ENCODE measurements at places on chromosomes 6 and 20.

- DNase-seq = no peak
Measured at GRCh38 chr20:47208534-47209174, 147.8 kb downstream of the ZMYND8 start.

GRCh38 chr6:114085211-114085610, 114.3 kb upstream of the HDAC2 start:
- peak; percentile 81 for DNase-seq

DNA sequence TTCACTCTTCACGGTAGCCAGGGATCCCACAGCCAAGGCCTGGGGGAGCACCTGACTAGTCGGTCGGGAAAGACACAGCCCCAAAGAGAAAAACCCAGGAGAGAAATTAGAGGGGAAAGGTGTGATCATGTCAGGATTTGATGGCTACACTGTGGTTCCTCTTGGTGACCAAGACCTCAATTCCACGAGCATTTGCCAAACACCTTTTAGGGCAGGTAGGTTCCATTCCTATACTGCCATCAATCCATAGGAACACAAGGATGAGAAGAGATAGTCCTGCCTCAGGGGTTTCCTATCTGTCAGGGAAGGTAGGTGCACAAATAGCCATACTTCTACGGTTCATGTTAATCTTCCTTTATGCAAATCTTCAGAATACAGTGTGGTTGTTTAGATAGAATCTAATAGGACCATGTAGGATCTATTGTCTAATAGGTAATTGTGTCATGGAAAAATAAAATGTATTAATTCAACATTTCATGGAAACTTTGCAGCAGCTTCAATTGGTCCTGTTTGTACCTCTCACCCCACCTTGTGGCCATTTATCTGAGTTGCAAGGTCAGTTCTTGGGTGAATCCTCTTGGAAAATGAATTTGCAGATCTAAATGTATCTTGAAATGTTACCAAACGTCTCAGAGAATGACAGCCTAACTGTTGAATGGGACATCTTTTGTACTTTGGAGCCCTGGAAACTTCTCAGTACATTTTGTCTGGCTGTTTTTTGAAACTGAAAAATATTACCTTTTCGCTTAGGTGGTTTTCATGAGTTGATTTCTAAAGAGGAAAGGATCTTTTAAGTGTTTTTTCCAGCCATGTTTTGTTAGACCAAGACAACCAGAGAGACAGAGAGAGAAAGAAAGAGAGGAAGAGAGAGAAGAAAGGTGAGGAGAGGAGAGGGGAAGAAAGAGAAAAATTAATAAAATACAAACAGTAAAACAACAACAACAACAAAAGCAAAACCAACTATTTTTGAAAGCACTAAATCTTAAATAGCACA, 33.7 kb upstream of the IYD start:
- peak; percentile 42 for DNase-seq

DNA sequence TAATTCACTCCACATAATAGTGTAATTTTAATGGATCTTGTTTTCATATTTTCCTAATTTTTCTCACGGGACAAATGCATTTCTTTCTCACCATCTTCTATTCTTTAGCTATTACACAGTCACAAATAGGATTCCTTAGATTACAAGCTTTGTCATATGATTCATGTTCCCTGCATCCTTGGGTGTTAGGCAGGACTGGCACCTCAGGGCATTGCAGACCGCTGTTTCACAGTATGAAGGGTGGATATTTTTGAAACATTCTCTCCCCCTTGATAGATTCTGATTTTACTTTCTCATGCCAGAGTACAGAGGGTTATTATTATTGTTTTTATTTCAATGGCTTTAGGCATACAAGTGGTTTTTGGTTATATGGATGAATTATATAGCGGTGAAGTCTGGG, 602.5 kb downstream of the PHF3 start:
- DNase-seq = no peak

DNA sequence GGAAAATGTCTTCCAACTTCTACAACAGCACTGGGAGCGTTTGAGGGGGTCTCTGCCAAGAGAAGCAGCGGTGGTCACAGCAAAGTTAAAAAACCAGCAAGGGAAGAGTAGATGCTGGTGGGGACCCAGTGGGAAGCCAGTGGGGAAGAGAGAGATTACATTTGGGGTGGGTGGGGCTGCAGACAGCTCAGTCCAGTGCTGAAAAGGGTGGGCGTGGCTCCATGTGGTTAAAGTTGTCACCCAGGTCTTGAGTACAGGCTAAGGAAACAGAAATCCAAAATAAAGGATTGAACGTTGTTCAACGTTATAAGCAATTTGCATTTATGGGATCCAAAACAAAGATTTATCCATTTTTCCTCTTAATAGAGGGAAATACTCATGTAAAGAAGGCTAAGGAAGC, 106.3 kb upstream of the LY86 start:
- DNase-seq = no peak

- DNase-seq = no peak
Measured at GRCh38 chr6:112618849-112619248, 271.7 kb downstream of the RFPL4B start.

GRCh38 chr6:25564943-25565342, 87.1 kb upstream of the SCGN start:
- DNase-seq = no peak

GRCh38 chr6:55617272-55617671, 38.3 kb upstream of the HMGCLL1 start:
- peak; percentile 9 for DNase-seq

GRCh38 chr6:147278891-147279290, 74.7 kb downstream of the STXBP5 start:
- DNase-seq = no peak

GRCh38 chr6:56852260-56853010, 102.5 kb upstream of the BEND6 start:
- DNase-seq = no peak

DNA sequence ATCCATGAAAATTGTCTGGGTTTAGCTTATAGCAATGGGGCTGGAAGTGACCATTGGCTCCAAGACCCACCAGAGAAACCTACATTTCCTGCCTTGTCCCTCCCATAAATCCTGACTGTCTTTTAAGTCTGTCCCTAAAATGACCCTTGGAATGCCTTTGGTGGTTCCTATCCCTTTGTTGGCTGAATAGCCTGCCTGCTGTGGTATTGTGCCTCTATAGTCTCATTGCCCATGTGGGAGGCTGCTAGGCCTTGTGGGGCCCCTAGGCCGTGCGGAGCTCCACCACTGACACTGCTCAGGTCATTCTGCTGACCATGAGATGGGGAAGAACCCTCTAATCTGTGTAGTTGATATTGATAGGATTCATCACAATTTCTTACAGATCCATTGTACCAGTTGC, 43.3 kb downstream of the SCP2D1 start:
- DNase-seq = no peak

DNA sequence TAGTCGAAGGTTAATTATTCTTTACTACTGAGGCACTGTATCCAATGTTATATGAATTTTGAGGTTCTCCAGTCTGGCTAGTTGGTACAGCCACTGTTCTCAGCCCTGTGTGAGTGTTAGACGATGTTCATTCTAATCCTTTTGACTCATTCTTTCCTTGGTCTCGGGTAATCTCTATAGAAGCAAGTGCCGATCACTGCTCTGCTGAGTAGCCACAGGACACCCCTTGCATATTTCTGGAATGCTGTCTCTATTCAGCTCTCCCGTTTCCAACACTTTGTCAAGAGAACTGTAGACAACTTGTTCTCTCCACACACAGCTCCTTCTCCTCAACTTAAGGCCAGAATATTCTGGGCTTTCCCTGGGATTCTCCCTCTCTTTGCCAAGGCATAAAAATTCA, 42.4 kb upstream of the PLCB1 start:
- DNase-seq = no peak

DNA sequence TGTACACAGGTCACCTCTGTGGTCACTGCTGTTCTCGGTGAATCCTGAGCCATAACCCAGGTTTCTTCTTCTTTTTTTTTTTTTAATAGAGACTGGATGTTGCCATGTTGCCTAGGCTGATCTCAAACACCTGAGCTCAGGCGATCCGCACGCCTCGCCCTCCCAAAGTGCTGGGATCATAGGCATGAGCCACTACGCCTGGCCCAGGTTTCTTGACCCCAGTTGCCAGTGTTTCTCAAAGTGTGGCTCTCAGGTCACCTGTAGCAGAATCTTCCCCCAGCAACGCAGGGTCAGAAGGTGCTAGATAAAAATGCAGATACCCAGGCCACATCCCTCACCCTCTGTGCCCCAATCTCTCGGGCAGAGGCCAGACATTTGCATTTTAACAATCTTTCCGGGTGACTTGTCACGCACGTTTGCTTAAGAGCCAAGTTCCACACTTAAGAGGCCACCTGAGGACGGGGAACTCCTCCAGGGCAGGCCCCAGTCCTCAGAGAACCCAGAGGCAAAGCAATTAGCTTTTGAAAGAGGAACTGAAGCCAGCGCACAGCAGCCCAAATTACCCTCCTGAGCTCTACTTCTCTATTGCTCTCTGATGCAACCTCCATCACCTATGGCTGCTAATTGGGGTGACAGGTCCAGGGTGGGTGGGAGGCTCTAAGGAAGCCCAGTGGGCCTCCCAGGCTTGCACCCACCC, 81.8 kb downstream of the NFATC2 start:
- DNase-seq = no peak

DNA sequence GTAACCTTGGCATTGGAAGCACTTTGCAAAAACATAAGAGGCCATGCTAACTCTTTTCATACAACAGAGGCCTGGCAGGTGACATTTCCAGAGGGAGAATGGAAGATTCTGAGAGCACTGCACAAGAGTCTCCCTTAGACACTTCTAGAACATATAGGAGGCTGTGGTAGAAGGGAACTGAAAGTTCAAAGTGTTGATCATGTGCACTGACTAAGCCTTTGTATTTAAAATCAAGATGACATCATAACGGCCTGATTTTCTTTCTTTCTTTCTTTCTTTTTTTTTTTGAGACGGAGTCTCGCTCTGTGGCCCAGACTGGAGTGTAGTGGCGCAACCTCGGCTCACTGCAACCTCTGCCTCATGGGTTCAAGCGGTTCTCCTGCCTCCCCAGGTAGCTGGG, 26.8 kb upstream of the DNAAF9 start:
- no peak for DNase-seq

- no peak for DNase-seq
Measured at GRCh38 chr6:160767647-160768019, 65.6 kb downstream of the PLG start.

DNA sequence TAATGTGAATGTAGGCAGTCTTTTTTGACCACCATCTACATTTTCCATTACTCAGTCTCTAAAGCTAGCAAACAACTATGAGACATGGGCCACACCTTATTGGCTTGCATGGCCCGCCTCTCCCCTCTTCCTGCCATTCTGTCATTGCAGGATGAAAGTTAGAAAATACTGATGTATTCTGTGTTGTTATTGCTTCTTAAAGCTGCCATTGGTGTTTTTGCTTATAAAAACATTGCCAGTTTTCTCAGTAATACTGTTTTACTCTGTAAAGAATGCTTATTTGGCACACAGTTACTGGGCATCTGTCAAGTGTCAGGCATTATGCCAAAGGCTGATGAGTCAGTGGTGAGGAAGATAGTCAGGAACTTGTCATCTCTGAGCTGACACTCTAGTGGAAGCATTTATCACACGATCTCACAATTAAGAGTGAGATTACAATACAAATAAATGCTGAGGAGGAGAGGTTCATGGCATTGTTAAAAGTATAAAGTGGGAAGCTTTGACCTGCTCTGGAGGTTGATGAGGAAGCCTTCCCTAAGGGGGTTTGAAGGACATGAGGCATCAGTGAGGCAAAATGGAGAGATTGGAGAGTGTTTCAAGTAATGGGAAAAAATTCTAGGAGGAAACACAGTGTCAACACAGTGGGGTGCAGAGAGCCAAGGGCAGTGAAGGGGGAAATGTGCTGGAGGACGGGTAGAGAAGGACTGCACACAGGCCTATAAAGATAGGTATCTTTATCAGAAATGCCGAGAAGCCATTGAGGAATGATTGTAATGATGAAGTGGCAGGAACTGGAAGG, 14.7 kb downstream of the KLHL32 start:
- DNase-seq = peak; percentile 8

- no peak for DNase-seq
Measured at GRCh38 chr6:24440897-24441598, 38.3 kb downstream of the MRS2 start.

GRCh38 chr20:21609221-21609620, 95.4 kb upstream of the NKX2-2 start:
- no peak for DNase-seq

GRCh38 chr6:20583444-20583800, 49.2 kb downstream of the CDKAL1 start:
- DNase-seq = no peak

DNA sequence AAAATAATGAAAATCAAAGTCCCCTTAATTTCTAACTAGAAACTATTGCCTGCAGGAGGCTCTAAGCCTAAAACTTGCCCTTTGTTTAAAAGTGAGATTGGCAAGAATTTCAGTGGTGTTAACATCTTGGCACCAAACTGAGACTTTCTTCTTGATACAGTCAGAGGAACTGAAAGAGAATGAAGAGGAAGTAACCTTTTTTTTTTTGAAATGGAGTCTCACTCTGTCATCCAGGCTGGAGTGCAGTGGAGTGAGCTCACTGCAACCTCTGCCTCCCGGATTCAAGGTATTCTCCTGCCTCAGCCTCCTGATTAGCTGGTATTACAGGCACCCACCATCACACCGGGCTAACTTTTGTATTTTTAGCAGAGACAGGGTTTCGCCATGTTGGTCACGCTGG, 3.6 kb downstream of the DOP1A start:
- no peak for DNase-seq

- peak; percentile 40 for DNase-seq
Measured at GRCh38 chr6:138088326-138088762, 18.9 kb downstream of the PERP start.

- peak; percentile 81 for DNase-seq
Measured at GRCh38 chr6:27145731-27146455, 101.6 kb upstream of the PRSS16 start.

GRCh38 chr6:44667668-44668390, 280.3 kb downstream of the CDC5L start:
- DNase-seq = no peak

DNA sequence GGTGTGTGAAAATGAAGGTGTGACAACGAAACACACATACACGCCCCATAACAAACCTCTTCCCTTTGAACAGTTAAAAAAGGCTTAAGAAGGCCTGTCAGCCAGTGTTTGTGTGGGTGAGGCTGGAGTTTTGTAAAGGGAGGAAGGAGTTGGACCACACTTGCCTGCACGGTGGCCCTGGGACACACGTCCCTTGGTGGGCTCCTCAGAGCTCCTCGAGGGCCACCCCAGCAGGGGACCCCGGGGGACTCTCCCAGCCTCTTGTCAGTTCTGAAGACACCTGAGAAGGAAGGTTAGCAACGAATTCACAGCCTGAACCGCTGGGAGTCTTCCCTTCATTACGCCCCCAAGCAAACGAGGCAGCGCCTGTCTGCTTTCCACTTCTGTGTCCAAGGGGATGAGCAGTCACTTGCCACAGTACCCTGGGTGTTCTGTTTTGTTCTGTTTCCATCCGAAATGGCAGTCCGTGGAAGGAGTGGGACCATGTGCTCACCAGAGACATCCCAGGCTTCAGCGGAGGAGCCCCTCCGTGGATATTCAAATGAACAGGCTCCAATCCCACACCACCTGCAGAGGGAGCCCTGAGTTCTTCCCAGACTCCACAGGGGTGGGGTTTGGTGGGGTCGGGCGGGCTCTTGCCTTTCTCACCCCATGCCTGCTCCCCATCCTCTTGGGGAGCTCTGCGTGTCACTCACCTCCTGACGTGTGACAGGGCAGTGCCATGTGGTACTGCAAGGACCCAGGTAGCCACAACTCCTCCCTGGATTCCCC, 68.6 kb downstream of the NRN1 start:
- DNase-seq = no peak
